Omental fat pad (tissue), 4 donors: ENCODE measurements at places on chromosomes 7 and 10.

- no peak for DNase-seq
Measured at GRCh38 chr7:24026351-24026750, 257.6 kb upstream of the NPY start.

DNA sequence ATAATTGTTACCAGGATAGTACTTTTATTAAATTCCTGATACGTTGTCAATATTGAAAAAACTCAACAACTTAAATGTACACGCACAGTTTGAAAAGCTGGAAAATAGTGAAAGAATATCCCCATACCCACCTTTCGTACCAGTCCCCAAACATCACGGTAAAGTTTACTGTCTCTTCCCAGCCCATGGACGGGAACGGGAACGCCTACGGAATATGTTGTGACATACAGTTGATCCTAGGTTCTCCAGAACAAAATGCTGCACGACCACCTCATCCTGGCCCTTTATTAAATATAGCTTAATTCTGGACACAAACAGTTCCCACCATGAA, 527 bp upstream of the BCAP29 start:
- DNase-seq = no peak

GRCh38 chr7:107995184-107996071, 7.5 kb downstream of the LAMB1 start:
- no peak for DNase-seq

GRCh38 chr7:94190599-94191061, 186.5 kb upstream of the BET1 start:
- no peak for DNase-seq

- DNase-seq = no peak
Measured at GRCh38 chr10:114350751-114351150, 53.6 kb downstream of the AFAP1L2 start.

DNA sequence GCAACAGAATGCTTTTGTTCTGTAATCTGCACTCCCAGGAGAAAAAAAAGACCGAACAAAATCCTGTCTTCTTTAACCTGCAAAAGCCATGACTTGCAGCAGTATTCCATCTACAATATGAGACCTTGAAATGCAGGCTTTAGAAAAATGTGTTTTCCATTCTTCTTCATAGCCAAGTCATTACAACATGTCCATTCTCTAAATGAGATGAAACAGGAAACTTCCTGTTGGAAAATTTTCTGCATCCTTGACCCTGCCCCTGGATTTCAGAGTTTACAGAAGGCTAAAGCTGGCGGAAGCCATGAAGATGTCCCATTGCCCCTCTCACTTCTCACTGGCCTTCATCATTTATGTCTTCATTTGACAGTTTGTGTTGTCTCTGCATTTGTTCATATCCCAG, 546.4 kb downstream of the TNS3 start:
- no peak for DNase-seq

- no peak for DNase-seq
Measured at GRCh38 chr7:155660059-155660757, 15.7 kb downstream of the RBM33 start.

- DNase-seq = no peak
Measured at GRCh38 chr7:857661-858060, 18.7 kb upstream of the GET4 start.

DNA sequence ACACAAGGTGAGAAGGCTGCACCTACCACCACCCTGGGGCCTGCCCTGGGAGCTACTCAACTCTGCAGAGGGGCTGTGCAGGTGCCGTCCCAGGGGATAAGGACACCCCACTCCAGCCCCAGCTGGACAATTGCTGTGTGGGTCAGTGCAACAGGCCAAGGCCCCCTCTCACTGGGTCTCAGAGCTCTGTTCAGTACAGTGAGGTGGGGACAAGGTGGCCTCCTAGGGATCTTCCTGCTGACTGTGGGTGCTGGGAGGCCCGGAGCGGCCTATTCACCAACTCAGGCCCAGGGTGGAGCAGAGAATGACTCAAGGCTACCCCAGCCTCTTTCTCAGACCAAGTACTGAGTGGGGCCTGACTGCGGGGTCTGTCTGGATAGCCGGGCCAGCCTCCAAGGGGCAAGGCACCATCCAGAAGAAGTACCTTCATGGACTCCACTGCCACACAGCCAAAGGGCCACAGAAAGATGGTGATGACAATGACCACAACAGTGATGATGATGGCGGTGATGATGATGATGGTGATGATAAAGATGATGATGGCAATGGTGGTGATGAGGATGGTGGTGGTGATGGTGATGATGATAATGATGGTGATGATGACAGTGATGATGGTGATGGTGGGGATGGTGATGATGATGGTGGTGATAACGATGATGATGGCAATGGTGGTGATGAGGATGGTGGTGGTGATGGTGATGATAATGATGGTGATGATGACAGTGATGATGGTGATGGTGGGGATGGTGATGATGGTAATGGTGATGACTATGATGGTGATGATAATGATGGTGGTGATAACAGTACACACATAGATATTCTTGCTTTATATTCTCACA, 59.8 kb upstream of the DNAAF5 start:
- DNase-seq = no peak
